ENCODE measurements at places on chromosomes 5 and 9. TPM values are rescaled to one million over a fixed set of nuclear protein-coding genes. Genes with fewer than 3 reads are reported as not detected.

DNA sequence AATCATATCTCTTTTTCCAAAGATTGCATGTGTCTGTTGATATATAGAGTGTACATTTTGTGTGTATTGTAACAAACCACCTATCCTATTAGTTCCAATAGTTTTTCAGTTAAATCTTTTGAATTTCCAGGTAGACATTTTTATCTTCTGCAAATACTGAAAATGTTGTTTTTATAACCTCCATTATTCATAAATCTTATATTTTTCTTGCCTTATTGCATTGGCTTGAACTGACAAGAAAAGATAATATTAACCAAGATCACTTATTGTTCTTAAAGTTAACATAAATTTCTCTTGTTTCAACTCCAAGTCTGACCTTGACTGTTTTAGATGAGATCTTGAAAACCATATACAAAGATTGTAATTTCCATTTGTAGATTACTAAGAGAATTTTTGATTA lies 251.6 kb downstream of the IRX2 start:
- no peak for DNase-seq

GRCh38 chr9:88017096-88017495 lies 42.8 kb upstream of the CDK20 start:
- DNase-seq: no peak

DAB2IP gene
- 40.6 TPM for total RNA-seq

PTGS1 gene
- total RNA-seq: 20.6 TPM

HAPLN1 gene
- 2.0 TPM for total RNA-seq

GFRA3 gene
- total RNA-seq: 1.2 TPM

DNA sequence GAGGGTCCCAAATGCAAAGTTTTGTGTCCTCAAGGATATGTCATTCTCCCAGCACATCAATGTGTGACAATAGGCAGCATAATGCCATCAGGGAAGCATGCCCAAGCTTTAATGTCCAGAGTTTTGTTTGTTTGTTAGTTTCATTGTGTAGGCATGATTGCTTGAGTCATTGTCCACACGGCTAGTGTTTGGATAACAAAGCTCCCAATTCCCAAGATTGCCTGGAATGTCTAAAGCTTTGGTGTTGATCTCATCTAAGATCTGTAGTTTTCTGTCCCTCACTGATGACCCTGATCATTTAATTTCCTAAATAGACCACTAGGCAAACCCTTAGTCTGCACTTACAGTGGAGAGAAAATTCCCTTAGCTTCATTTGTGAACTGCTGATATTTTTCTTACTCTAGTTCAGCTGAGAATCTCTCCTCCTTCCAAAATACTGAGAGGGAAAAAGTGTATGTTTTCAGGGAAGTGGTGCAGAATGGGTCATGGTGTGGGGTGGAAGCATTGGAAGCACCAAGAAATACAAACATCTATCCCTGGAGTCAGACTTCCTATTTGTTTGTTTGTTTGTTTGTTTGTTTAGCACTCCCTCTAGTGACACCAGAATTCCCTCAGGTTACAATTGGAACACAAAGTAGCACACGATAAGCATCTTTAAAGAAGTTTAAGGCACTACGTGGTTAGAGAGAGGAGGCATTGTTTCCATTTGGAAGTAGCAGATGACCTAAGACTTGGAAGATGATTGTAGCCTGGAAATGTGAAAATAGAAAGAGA lies 127.1 kb downstream of the PRDM6 start:
- DNase-seq: no peak
